ENCODE measurements at places on chromosomes 2 and 18.

DNA sequence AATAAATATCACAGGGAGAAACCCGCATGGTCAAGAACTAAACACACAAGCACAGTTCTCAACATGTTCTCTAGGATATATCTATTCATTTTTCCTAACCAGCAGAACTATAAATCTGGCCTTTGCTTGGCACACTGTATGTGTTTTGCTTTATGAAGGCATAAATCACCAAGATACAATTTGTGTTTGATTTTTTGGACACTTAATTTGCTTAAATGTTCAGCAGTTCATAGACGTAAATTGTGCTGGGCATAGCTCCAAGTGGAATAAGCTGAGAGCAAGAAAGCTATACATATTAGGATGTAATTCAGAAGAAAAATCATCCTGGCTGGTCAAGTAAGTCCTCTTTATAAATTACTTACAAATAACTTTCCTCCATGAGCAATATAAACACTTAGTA is 341.5 kb upstream of the ATP5MC3 start:
- no peak for DNase-seq

DNA sequence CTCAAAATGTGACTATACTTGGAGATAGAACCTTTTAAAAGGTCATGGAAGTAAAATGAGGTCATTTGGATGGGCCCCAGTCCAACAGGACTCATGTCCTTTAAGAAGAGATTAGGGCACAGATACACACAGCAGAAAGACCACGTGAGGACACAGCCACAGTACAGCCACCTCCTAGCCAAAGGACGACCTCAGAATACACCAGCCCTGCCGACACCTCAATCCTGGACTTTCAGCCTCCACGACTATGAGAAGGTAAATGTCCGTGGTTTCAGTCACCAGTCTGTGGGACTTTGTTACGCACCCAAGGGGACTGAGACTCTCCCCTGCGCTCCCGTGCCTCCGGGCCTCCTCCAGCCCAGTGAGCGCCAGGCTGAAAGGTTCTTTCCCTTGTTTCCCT is 30.2 kb upstream of the HPCAL1 start:
- DNase-seq, result no peak

- DNase-seq, result no peak
These were observed 38.9 kb downstream of the DHRS9 start for GRCh38 chr2:169108099-169108884.

- no peak for DNase-seq
These were observed 215.9 kb downstream of the RNF152 start for GRCh38 chr18:61676773-61677434.

DNA sequence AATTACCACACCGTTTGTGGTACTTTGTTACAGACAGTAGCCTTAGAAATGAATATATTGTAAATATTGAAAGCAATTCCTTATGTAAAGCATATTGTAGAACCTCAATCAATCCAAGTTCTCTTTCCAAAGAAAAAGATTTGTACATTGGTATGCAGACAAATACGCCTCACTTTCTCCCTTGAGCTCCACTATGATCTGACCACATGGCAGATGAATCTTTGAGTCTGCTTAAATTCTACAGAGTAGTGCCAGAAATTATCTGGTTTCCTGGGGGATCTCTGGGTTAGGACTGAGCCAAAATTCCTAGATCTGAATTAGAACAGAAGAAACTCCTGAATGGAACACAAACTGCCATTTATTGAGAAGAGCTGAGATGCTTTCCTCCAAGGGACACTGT is 99.0 kb downstream of the CPO start:
- DNase-seq, result no peak

- no peak for DNase-seq
These were observed 66.8 kb upstream of the ASAP2 start for GRCh38 chr2:9139491-9140443.

DNA sequence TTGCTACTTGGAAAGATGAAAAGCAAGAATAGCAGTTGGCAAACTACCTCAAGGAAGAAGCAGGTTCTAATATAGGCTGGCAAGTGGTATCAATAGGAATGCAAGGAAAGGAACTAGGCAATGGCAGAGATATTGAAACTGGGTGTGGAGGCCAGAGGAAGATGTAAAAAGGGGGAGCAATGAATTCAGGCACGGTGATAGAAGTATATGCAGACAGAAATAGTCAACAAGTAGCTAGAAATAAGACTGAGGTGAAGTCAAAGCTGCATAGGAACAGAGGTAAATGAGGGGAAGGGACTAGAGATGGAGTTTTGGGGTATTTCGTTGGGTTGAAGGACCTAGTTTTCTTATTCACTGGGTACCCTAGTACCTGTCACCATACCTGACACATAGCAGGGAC is 4.1 kb downstream of the PCBP1 start:
- DNase-seq, result no peak

DNA sequence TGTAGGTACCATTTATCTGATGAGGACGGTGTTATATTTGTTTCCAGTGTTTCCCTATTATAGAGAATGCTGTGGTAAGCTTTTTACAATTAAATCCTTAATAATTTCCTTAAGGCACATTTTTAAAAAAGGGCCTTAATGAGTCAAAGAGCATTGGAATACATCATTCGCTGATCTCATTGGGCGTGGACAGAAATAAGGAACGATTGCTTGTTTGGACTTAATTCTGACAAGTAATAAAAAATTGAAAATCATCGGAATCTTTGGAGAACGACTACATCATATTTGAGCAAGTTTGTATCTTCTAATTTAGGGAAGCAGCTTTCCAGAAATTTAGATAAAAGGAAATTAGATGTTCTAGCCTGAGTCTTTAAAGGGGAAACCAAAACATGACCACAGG is 11.3 kb downstream of the AGPS start:
- no peak for DNase-seq
